ENCODE measurements at places on chromosomes 1 and 21.

DNA sequence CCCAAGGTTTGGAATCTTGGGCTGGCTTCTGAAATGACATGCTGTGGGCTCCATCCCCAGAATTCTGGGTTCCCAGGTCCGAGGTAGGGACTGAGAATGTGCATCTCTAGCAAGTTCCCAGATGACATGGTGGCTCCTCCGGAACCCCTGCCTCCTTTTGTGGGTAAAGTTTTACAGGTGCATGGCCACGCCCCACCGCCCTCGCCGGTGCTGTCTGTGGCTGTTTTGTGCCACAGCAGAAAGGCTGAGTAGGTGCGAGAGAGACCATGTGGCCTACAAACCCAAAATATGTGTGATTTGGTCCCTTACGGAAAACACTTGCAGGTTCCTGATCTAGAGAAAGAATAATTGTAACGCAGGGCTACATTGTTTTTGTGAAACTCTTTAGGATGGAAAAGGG is 30.9 kb downstream of the SKI start:
- no peak for DNase-seq

DNA sequence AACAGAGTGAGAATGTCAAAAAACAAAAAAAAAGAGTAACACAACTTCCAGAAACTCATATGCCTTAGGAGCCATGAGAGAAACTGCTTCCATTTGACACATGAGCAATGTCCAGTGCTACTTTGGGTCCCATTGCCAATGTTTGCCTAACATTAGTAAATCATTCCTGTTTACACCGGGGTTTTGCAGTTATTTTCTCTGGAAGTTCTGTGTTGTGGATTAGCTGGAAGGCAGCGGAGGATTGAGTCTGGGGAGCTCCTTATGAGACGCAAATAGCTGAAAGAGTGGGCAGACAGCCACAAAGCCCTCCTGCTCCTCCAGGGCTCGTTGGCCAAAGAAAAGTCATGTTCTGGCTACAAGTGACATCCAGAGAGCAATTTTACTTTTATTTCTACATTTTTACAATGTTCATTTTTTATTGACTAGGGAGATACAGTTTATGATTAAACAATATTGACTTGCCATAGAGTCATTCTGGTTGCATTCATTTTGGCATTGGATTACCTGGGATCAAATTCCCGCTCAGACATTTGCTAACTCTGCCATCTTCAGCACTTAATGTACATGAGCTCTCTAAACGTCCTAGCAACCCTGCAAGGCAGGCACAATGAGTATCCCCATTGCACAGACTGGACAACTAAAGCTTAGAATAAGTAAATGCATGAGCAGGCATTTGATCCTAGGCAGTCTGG is 66.4 kb upstream of the GALNT2 start:
- no peak for DNase-seq

DNA sequence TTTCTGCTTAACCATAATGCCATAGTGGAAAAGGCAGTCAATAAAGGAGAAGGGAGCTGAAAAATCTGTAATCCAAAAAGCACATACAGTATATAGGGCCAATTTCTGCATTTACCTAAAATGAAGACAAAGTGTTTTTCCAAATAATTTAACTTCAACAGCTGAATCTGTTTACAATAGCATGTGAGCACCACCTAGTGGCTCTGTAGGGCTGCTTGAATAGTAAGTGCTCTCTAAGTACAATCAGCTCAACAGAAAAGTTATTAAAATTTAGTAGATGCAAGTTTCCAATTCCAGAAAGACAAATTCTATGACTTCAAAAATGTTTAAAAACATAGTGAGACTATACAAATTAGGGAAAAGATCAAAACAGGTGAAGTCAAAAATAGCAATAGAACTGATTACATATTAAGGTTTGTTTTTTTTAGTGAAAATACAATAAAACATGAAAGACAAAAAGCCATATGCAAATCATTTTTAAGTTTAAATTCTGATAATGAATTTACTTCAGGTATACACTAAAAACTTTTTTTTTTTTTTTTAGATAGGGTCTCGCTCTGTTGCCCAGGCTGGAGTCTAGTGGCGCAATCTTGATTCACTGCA is 220.0 kb downstream of the SETD4 start:
- peak; percentile 68 for DNase-seq

DNA sequence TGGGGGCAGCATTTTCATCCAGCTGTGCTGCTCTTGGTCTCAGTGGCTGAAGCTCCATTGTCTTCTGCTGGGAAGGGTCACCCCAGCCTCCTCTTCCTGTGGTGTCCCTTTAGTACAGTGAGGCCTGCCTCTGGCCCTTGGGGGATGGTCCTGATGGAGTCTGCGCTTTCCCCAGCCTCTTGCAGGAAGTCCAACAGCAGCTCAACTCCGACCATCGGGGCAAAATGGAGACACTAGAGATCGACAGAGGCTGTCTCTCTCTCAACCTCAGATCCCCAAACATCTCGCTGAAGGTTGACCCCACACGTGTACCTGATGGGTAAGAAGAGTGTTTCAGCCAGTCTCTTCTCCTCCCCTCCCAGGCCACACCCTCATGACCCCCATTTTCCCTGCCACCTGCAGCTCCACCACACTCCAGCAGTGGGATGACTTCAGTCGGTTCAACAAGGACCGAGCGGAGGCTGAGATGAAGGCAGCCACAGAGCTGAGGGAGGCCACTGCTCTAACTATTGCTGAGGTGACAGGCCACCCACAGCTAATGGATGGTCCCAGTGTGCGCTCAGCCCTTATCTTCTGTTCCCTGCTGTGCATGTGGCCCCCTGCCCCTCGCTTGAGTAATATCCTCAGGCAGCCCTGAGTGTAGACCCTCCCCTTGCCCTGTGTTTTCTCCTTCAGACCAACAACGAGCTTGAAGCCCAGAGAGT is 2.0 kb upstream of the ADPRS start:
- DNase-seq: no peak

GRCh38 chr1:25563330-25564215 is 20.2 kb downstream of the LDLRAP1 start:
- no peak for DNase-seq

DNA sequence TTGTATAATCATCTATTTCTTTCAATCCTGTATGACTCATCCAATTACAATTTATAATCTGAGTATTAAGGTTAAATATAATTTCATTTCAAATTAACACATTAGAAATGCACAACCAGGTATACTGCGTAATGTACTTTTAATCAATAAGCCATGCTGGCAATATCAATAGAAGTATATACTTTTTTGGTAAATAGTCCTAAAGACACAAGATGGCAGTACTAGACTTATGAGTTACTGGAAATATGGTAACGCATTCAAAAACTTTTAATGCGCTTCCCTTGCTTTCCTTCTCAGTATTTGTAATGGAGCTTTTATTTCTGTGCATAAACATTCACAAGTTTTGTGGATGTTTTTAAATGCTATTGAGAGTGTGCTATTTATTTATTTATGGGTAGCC is 1162.0 kb upstream of the TMPRSS15 start:
- DNase-seq: no peak

GRCh38 chr1:155078469-155079209 is at the start of gene EFNA3:
TSS of gene EFNA3 (plus strand) at chr1:155078837. CDS start at chr1:155078942, 105 bp downstream.
- DNase-seq: peak; percentile 96

DNA sequence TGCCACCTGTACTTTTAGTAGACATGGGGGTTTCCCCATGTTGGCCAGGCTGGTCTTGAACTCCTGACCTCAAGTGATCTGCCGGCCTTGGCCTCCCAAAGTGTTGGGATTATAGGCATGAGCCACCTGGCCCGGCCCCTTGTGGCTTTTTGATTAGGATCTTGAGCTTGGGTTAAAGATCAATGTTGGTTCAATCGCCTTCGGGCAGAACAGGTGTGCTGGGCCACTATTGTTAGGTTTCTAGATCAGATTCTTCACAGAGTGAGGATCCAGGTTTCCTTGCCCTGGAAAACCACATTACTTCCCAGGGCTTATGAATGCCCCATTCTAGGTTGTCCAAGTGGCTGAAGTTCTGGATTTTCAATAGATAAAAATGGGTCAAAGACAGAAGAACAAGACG is 6.1 kb downstream of the ETV3 start:
- no peak for DNase-seq

GRCh38 chr21:34333121-34333739 is 30.6 kb upstream of the KCNE2 start:
- no peak for DNase-seq

GRCh38 chr1:226723657-226724532 is 15.2 kb downstream of the ITPKB start:
- DNase-seq: peak; percentile 73

DNA sequence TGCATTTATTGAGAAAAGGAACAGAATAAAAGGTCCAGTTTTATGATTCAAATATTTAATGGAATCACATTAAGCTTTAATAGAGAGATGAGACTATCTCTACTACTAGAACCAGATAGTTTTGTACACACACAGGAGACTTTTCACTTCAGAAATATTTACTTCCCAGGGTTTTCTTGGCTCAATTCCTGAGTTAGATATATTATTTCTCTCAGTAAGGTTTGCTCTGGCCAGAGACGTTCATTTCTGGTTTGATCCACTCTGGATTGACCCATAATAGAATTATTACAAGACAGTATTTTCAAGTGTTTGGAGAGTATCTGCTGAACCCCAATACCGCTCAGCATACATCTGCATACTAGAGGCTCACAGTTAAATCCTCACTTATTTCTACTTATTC is 1.3 kb upstream of the RCOR3 start:
- DNase-seq: peak; percentile 9

DNA sequence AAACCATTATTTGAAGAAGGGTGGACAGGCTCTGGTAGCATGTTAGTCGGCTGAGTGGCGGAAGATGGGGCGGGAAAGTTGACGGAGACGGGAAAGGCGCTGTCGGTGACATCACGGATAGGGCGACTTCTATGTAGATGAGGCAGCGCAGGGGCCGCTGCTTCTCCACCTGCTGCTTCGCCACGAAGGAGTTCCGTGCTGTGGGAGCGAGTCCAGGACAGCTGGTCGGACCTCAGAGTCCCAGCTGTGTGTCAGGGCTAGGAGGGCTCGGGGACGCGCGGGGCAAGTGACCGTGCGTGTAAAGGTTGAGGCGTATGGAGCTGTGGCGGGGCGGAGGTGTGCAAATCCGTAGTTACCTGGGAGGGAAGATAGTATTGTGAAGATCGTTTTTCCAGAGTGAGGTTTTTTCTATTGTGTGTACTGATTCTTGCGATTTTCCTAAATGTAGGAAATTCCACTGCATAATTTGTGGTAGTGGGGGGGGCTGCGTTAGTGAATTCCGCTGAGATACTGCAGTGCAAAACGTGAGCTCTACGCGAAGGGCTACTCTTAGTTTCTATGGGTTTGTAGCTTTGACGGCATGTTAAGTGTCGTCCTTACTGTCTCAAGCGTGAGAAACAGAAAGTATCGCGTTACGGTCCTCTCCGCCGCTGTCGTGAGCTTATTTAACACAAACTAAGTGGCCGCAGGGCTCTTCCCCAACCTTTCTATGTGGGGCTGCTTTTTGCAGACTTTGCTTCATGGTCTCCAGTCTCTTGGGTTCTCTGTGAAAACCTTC is 111.2 kb upstream of the NBPF11 start:
- peak; percentile 58 for DNase-seq

- no peak for DNase-seq
Observed at GRCh38 chr1:64861611-64862010, 104.7 kb downstream of the JAK1 start.

DNA sequence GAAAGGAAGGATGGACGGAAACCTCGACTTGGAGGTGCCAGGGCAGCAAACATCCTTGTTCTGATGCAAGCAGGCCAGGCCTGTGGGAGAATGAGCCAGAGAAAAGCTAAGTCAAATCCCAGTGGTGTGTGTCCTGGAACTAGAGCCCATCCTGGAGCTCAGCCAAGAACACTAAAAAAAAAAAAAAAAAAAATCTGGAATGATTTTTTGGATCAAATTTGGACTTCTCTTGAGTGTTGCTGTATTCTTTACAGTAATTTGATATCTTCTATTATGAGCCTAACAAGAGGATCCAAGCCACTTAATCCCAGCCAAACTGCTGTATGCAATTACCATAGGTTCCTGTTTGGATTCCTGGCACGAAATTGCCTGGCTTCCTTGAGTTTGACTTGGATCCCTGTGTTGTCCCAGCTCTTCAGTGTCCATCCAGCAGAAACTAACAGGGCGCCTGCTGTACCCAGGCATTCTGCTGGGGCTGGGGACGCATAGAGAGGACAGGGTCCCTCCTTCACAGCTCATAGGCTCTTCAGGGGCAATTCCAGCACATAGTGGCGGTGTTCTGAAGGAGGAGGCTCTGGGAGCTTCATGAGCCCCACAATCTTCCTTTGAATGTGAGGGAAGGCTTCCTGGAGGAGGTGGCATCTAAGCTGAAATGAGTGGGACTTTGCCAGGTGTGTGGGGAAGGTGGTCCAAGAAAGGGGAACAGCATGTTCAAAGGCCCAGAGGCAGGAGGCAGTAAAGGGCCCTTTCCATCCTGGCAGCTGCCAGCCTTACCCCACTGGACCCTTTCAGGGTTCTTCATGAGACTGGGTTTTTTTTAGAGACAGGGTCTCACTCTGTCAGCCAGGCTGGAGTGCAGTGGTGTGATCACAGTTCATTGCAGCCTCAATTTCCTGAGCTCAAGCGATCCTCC is 24.7 kb downstream of the EPHX1 start:
- peak; percentile 89 for DNase-seq

Measured in GM03348 (cell line).